ENCODE measurements at places on chromosomes 5 and 9.
A peak's percentile ranks its signal among the peaks of the same experiment; 100 is the strongest.

GRCh38 chr9:125999504-125999881 lies 252.3 kb downstream of the PBX3 start:
- DNase-seq, result no peak

GRCh38 chr5:439181-439580 lies 3.8 kb upstream of the EXOC3 start:
- no peak for DNase-seq

DNA sequence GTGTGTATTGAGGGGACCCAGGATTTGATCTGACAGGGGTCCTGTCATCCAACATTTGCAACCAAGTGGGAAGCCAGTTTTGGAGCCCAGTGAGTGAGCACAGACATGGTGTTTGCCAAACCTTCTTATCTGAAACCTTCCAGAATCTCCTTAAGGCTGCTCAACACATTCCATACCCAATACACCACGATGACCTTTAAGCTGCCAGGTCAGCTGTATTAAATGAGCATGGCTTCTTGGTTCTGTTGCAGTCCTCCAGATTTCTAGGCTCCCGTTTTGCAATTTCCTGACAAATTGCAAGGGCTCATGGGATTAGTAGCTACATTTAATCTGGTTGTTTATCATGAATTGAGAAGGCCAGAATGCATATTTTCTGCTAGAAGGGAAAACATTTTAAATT lies 124.2 kb upstream of the ATP10B start:
- no peak for DNase-seq

- no peak for DNase-seq
Measured at GRCh38 chr9:77384406-77384805, 207.1 kb downstream of the VPS13A start.

DNA sequence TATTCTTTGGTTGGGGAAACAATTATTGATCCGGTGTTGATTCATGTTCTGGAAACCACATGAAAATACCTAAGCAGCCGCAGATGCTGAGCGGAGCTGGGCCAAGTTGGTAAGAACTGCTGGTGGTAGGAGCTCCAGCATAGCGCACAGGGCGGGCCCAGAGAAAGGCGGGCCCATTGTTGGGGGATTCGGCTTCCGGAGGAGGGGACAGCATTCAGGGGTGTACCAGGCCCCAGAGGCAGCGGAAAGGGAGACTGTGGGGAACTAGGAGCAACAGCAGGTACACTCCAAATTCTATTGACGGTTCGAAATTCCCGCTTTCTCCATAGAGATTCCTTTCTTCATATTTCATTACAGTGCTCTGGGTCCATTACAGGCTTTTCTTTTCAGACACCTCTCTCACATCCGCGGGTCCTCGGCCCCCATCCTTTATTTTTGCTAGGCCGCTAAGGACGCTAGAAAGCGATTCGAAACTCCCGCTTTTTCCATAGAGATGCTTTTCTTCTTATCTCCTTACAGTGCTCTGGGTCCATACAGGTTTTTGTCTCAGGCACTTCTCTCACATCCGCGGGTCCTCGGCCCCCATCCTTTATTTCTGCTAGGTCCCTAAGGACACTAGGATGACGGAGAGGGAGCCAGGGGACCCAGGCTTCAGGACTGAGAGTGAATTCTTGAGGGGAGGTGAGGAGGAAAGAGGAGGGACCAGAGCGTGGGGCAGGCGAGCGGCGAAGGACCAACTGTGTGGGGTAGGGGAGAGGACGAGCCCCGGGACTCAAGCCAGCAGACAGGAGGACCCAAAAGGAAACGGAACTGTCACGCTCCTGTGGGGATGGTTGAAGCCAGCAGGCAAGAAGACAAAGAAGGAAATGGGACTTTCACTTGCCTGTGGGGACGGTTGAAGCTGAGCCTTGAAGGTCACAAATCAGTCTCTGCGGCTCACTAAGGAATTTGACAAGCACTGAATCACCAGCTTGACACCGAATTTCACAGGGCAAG lies at the start of gene CCDC152:
CCDC152 (plus strand) TSS at position 213 of the 996 bp plus-strand sequence. CDS start 2,304 bp downstream, outside the sequence.
- no peak for DNase-seq

DNA sequence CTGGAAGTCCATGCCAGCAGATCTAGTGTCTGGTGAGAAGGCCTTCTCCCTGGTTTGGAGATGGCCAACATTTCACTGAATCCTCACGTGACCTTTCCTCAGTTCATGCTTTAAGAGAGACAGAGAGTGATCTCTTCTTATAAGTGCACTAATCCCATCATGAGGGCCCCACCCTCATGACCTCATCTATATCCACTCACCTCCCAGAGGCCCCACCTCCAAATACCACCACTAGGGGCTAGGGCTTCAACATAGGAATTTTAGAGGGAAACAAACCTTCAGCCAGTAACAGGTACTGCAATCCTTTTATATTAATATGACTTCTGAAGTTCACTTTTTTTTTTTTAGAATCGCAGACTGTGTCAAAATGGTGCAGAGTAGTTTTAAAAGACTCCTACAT lies 496.9 kb upstream of the ADAMTS16 start:
- DNase-seq, result no peak

GRCh38 chr5:162209005-162209605 lies 141.5 kb downstream of the GABRG2 start:
- DNase-seq, result peak; percentile 17

DNA sequence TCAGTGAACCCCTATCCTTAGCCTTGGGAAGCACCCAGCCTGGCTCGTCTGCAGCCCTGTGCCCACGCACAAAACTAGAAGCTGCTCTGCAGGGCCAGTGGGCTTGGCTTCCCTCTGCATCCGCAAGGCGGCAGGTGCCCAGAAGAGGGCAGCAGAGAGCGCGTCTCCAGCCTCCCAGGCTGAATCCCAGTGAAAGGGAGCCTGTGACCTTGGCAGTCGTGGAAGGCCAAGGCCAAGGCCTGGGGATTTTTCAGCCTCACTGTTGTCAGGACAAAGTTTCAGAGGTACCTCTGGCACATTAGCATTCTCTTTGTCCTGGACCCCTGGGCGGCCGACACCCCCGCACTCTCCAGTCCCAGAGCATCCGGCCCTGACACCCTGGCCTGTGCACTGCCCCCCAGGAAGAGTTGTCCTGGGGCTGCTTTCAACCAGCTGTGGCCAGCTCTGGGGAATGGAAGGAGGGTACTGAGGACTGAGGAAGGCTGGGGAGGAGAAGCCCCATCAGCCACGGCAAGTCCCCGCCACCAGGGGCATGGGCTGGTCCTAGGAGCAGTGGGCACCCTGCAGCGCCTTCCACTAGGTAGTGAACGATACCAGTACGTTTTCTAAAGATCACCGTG lies 63.6 kb upstream of the IL17B start:
- DNase-seq, result peak; percentile 75

GRCh38 chr9:125494653-125494915 lies 212.4 kb downstream of the MAPKAP1 start:
- no peak for DNase-seq

GRCh38 chr5:146860213-146860893 lies 18.2 kb downstream of the PPP2R2B start:
- no peak for DNase-seq

DNA sequence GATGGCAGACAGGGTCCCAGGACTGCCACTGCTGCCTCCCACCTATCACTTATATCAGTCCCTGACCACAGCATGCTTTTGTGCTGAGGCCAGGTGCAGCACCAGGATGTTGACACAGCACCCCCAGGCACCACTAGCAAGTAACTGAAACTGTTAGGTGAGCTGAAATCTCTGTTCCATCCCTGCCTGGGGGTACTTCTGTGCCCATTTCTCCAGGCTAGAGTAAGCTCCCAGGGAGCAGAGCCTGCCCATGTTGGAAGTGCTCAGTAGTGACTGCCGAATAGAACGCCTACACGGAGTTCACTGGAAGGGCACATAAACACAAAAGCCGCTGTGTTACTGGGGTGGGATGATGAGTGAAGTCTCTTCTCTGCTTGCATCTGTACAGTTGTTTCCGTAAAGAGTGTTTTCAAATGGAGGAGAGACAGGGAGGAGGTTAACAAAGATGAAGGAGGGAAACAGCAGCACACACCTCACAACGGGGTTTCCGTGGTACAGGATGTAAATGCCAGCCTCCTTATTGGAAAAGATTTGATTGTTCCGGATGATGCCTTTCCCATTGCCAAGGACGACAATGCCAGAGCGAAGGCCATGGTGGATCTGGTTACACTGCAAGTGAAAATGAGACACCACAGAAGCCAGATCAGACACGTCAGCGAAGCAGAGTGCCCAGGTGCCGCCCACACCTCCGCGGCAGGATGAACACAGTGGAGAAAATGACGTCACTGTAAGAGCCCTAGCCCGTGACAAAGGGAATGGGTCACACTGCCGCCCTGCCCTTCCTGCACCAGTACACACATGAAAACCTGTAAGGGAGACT lies 43.1 kb downstream of the POLR1E start:
- DNase-seq, result peak; percentile 22

GRCh38 chr9:124505006-124505900 lies 1.9 kb downstream of the NR5A1 start:
- no peak for DNase-seq

DNA sequence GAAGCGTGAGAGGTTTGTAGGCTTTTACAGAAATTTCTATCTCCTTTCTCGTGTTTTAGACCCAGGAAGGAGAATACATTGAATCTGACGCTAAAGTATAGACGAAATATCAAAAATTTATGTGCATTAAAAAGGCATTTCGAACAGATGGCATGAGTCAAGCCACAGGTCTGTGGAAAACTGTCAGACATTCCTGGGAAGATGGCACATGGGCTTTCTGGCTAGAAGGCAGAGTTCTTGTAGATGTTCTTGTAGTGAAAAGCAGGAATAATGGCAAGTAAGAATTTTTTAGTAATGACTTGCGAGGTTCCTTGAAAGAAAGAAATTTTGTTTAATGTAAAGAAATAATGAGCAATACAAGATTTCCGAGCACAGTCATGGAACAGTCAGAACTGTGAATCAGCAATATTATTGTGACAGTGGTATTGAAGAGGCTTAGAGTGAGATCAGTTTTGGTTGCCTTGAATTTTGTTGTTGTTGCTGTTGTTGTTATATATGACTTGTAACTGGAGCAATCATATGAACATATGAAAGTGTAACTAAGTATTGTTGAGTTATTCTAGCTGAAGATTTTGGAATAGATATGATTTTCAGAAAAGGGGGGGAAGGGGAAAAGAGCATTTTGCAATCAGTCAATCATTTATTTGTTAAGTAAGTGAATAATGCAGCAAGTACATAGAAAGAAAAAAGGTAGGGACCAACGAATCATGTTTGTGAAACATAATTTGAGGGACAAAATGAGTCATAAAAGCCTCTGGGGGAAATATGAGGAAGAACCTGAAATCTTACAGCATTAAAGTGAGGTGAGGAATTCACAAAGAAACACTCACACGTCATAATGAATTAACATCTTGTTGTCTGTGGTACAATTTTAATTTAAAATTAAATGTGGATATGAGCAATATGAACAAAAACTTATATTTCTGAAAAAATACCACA lies 339.0 kb upstream of the CTNND2 start:
- no peak for DNase-seq

DNA sequence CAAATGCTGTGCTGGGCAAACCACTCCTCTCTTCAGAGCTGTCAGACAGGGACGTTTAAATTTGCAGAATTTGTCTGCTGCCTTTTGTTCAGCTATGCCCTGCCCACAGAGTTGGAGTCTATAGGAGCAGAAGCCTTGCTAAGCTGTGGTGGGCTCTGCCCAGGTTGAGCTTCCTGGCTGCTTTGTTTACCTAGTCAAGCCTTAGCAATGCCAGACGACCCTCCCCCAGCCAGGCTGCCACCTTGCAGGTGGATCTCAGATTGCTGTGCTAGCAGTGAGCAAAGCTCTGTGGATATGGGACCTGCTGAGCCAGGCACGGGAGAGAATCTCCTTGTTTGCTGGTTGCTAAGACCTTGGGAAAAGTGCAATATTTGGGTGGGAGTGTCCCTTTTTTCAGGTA lies 314.9 kb downstream of the NNT start:
- DNase-seq, result no peak

- no peak for DNase-seq
Measured at GRCh38 chr9:77011973-77012821, 7.3 kb upstream of the FOXB2 start.

GRCh38 chr9:36194326-36195000 lies 3.7 kb downstream of the CLTA start:
- DNase-seq, result no peak

DNA sequence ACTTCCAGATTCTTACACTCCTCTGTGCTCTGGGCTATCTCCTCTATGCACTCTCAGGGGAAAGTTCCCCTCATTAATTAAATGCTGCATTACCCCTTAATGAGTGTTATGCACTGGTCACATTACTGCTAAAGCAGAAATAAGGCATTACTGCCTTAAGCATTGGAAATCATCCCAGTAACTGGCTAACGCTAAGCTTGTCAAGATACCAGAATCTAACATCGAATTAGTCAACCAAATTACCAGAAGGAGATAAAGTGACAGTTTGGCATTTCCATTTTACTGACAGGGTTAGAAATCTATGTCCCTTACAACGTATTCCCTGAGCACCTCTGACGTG lies 69.5 kb upstream of the FAM169A start:
- no peak for DNase-seq

GRCh38 chr9:112132356-112132755 lies 42.7 kb downstream of the SUSD1 start:
- no peak for DNase-seq

GRCh38 chr9:14107977-14108376 lies 206.0 kb downstream of the NFIB start:
- DNase-seq, result no peak

DNA sequence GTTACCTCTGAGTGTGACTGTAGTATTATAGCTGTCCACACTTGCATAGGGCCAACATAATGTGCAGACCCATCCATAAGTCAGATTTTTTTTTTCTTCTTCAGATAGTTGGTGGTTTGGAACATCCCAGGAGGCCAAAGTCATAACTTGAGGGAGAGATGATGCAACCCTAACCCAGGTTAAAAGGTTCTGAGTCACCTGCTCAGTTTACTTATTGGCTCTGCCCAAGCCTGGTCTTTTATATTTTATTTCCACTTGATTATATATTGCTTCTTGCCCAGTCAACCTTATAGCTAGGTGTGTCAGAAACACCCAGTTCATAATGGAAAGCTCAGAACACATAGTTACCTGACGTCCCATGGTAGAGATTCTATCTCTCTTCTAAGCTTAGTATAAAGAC lies 113.1 kb upstream of the PCSK1 start:
- DNase-seq, result no peak

DNA sequence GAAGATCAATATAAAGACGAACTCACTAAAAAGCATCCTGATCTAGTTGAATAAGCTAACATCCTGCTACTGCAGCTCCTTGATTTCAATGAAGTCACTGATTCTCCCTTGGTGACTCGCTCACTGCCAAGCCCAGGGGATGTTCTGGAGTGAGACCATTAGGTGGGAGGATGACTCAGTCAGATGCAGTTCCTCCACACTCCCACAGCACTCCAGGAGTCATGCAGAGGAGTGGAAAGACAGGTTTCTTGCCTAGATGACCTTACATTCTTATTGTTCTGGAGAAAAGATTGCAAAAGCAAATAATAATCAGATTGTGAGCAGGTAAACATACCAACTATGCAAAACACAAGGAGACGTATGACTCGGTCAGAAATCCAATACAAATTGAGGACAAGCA lies 15.3 kb downstream of the GCNT4 start:
- no peak for DNase-seq

- no peak for DNase-seq
Measured at GRCh38 chr5:132134384-132134783, 60.8 kb downstream of the CSF2 start.

GRCh38 chr9:99365233-99365980 lies 143.3 kb downstream of the SEC61B start:
- DNase-seq, result no peak

- no peak for DNase-seq
Measured at GRCh38 chr5:60340965-60341471, 358.9 kb downstream of the DEPDC1B start.

All from GM19239 (cell line).